Body of pancreas (tissue), 4 donors: ENCODE measurements at places on chromosomes 11 and 22.

DNA sequence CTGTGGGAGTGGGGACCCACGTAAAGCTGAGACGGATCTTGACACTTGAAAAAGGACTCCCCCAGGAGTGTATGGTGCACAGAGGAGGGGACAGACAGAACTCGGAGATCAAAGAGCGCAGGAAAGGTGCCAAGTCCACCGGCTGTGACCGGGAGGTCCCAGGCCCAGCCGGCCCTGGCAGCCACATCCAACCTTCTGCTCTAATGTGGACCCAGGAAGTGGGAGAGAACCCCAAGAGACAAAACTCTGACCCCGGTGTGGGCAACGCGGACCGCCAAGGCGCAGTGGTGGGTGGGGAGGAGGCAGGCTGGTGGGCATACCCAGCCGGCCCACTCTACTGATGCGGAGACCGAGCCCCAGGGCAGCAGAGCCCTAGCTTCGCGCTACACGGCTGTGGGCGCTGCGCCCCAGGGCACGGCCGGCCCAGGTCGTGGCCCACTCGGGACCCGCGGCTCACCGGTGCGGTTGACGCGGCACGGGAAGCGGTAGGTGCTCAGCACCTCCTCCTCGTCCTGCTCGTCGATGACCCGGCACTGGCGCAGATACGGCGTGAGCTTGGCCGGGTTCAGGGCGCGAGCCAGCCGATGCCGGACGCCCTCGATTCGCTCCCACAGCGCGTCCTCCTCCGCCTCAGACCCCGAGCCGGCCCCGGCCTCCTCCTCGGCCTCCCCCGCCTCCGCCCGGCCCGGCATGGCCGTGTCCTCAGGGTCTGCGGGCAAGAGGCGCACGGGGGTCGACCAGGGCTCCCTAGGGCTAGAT, 527 bp downstream of the CARD10 start:
- H3K27ac ChIP-seq = peak overlapping the region; percentile 74
- peak; percentile 57 for DNase-seq
- peak overlapping the region; percentile 61 for H3K4me3 ChIP-seq
- peaks cover 30% of the 10 kb centered on the region for H3K4me1 ChIP-seq

GRCh38 chr22:34427436-34427835, 507.2 kb upstream of the LARGE1 start:
- no peaks in the 10 kb centered on the region for H3K36me3 ChIP-seq
- no peaks in the 10 kb centered on the region for H3K4me1 ChIP-seq
- H3K27me3 ChIP-seq = peaks cover 7% of the 10 kb centered on the region
- DNase-seq = no peak
- no peak overlapping the region for H3K27ac ChIP-seq

GRCh38 chr11:63858628-63859550, 20.0 kb downstream of the MARK2 start:
- DNase-seq = peak; percentile 69
- peaks cover 43% of the 10 kb centered on the region for H3K4me1 ChIP-seq
- H3K4me3 ChIP-seq = no peak overlapping the region
- no peaks in the 10 kb centered on the region for H3K36me3 ChIP-seq
- no peaks in the 10 kb centered on the region for H3K27me3 ChIP-seq

DNA sequence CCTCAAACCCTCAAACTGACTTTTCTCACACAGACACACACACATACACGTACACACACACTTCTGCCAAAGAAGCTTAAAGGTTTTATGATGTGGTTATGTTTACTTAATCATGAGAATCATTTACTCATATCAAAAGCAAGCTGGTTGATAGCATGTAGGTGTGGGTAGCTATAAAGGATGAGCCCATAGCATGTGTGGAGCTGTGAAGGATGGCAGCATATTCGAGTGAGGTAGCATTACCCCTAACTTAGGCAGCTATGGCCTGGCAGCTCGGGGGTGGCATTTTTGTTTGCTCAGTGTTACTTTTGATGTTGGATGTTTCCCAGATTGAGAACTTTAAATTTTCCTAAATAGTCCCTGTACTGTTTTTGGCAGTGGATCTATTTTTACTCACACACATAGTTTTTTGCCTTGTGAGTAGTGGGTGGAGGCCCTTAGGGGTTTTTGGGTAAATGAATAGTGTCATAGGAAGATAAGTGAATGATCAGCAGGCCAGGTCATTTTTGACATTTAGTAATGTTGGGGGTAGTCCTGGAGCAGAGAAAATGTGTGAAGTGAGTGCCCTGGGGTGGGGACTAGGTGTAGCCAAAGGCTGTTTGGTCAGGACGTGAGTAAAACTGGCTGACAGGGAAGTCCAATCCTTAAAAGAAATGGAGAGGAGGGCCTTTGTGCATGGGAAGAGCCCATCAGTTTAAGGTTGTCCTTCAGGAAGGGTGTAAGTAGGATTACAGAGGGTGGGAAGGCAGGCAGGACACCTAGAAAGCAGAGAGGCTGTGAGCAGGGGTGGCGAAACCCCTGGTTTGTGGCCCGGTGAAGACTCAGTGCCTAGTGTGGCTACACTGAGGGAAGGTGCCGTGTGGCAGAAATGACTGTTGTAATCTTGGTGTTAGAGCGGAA, 7.1 kb downstream of the YWHAH start:
- H3K4me1 ChIP-seq = peaks cover 69% of the 10 kb centered on the region
- peak overlapping the region; percentile 15 for H3K27ac ChIP-seq
- no peaks in the 10 kb centered on the region for H3K27me3 ChIP-seq
- peaks cover 4% of the 10 kb centered on the region for H3K36me3 ChIP-seq
- H3K4me3 ChIP-seq = no peak overlapping the region
- DNase-seq = no peak

DNA sequence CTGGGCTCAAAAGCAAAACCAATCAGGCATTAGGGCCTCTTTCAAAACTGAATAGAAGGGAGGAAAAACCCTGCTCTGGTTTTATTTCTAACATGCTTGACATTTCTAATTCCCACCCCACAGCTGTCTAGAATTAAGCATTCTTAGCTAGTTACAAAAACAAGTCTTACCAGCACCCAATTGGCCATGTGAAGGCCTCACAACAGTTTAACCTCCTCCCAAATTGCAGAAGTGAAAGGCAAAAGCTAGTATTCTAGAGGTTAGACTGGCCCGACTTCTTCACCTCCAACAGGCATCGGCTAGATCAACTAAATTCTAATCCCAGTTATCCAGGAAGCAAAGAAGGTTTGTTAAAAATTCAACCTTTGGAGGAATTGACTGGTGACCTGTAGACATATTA, 6.5 kb downstream of the SF1 start:
- H3K36me3 ChIP-seq = peaks cover 57% of the 10 kb centered on the region
- no peaks in the 10 kb centered on the region for H3K27me3 ChIP-seq
- DNase-seq = no peak

DNA sequence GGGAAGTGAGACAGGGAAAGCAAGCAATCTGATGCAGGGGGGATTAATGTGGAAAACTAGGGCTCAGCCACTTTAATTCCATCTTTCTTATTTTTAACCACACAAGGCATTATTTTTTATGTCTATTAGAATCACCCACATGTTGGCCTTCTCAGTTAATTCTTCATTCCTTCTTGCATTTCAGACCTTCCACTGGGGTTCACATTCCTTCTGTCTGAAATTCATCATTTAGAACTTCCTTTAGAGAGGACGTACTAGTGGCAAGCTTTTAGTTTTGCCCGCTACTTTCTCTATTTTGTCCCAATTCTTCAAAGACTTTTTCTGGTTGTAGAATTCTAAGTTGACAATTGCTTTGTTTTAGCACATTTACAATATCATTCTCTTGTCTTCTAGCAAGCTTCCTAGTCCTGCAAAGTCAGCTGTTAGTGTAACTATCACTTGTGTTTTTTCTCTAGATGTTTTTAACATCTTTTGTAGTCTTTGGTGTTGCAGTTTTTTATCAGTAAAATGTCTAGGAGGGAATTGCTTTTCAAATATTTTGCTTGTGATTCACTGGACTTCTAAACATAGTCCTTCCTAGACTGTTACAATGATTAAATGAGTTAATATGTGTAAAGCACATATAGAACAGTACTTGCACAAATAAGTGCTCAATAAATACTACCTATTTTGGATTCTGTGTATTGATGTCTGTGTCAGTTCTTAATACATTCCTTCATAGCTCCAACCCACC, 5.5 kb upstream of the NNMT start:
- peaks cover 13% of the 10 kb centered on the region for H3K4me1 ChIP-seq
- H3K27me3 ChIP-seq = no peaks in the 10 kb centered on the region
- no peak for DNase-seq

- H3K27ac ChIP-seq = peak overlapping the region; percentile 70
- peak; percentile 87 for DNase-seq
- H3K27me3 ChIP-seq = no peaks in the 10 kb centered on the region
- peaks cover 40% of the 10 kb centered on the region for H3K4me1 ChIP-seq
- no peaks in the 10 kb centered on the region for H3K36me3 ChIP-seq
Observed at GRCh38 chr11:94705419-94705818, 62.7 kb upstream of the AMOTL1 start.

GRCh38 chr11:69775163-69775755, at the start of gene FGF4:
FGF4 (minus strand) TSS chr11:69775341; CDS start chr11:69775084, 257 bp downstream.
- no peak within 1 kb of the TSS for H3K27ac ChIP-seq
- H3K36me3 ChIP-seq = no peaks in the 10 kb centered on the region
- no peaks in the 10 kb centered on the region for H3K4me1 ChIP-seq
- DNase-seq = no peak

GRCh38 chr11:73226297-73227006, 8.4 kb downstream of the P2RY2 start:
- no peak overlapping the region for H3K27ac ChIP-seq
- H3K27me3 ChIP-seq = no peaks in the 10 kb centered on the region
- peaks cover 13% of the 10 kb centered on the region for H3K4me1 ChIP-seq
- no peaks in the 10 kb centered on the region for H3K36me3 ChIP-seq
- no peak for DNase-seq

DNA sequence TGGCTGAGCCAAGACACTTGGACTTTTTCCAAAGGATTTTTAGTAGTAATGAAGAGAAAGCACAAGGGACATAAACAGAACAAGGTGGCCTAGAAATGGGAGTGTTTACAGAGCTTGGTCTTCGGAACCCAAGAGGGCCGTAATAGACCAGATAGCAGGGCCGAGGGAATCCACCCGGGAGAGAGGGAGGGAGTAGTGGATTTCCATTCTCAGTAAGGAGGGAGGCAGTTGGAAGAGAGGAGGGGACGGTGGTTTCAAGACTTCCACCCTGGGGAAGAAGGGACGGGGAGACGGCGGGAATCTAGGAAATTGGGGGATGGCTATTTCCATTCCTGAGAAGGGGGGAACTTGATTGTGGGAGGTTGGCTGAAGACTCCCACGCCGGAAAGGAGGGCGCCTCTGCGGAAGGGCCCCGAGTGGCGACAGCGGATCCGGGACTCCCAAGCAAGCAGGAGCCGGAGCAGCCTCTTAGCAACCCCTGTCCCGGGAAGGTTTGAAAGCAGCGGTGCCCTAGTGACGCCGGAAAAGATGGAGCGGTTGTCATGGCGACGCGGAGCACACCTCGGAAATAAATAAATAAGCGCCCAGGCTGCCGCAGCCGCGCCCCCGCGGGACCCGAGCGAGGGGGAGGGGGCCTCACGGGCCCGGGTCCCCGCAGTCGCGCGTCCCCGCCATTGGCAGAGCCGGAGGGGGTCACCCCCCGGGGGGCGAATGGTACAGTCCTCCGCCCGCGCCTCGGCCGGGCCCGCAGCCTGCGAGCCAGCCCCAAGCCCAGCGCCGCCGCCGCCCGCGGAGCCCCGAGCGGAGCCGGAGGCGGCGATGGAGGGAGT, 31.6 kb downstream of the EIF3F start:
- DNase-seq = peak; percentile 77
- peaks cover 11% of the 10 kb centered on the region for H3K27me3 ChIP-seq
- peaks cover 12% of the 10 kb centered on the region for H3K4me1 ChIP-seq

DNA sequence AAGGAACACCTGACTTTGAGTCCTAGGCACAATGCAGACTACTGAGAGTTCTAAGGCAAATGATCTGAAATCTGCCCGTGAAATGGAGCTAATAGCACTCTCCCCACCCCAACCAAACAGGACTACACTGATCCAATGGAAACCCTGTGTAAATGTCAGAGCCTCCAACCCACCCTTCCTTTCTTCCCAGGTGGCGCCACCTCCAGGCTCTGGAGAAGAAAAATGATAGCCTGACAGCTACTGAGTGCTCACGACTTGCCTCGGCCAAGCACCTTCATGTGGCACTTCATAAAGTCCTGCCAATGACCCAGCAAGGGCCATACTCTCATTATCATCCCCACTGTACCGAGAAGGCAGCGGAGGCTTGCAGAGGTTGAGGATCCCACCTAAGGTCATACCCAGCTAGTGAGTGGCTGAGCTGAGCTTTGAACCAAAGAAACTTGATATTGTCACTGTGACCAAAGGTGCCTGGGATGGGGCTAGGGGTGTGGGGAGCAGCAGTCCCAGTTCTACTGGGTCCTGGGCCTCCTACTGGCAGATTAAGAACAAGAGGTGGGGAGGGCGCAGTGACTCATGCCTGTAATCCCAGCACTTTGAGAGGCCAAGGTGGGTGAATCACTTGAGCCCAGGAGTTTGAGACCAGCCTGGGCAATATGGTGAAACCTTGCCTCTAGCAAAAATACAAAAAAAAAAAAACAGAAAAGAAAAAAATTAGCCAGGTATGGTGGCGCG, 20.5 kb downstream of the TST start:
- H3K27me3 ChIP-seq = no peaks in the 10 kb centered on the region
- H3K27ac ChIP-seq = no peak overlapping the region
- H3K4me3 ChIP-seq = no peak overlapping the region
- no peaks in the 10 kb centered on the region for H3K36me3 ChIP-seq
- H3K4me1 ChIP-seq = no peaks in the 10 kb centered on the region
- DNase-seq = no peak

DNA sequence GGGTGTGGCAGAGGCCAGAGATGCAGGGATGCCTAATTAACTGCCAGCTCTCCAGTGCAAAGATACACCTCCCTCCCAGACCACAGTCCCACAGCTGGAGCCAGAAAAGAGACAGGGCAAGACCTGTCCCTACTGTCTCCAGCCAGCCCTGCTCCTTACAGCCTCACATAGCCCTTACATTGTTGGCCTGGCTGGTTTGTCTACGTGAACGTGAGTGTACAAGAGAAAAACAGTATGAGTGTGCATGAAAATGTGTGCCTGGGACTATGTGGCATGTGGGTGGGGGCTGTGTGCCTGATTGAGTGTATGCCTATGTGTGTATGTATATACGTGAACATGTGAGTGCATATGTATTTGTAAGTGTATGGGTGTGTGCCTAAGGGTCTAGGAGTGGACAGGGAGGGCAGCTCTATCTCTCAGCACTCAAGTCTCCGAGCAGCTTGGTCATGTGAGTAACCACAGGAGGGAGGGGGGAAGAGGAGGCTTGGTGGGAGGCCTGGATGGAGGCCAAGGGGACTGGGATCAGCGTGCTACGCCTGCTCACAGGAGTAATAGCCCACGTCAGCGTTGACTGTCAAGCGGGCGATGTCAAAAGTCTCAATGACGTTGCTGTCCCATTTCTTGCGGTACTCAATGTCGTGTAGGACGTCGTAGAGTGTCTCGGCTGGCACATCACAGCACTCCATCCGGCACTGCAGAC, 6.6 kb upstream of the ARAP1 start:
- H3K4me3 ChIP-seq = no peak overlapping the region
- DNase-seq = peak; percentile 50
- no peaks in the 10 kb centered on the region for H3K27me3 ChIP-seq
- H3K27ac ChIP-seq = peak overlapping the region; percentile 25
- no peaks in the 10 kb centered on the region for H3K36me3 ChIP-seq

- no peak overlapping the region for H3K4me3 ChIP-seq
- H3K27ac ChIP-seq = no peak overlapping the region
- no peaks in the 10 kb centered on the region for H3K27me3 ChIP-seq
- H3K4me1 ChIP-seq = no peaks in the 10 kb centered on the region
- H3K36me3 ChIP-seq = no peaks in the 10 kb centered on the region
Observed at GRCh38 chr22:44956840-44957767, 52.7 kb downstream of the PHF21B start.

GRCh38 chr11:126499131-126499752, 143.8 kb downstream of the ST3GAL4 start:
- no peak overlapping the region for H3K4me3 ChIP-seq
- H3K4me1 ChIP-seq = no peaks in the 10 kb centered on the region
- no peaks in the 10 kb centered on the region for H3K27me3 ChIP-seq
- no peak overlapping the region for H3K27ac ChIP-seq
- DNase-seq = no peak

GRCh38 chr22:26718905-26719304, 61.5 kb downstream of the MIAT start:
- no peaks in the 10 kb centered on the region for H3K4me1 ChIP-seq
- DNase-seq = no peak
- H3K27ac ChIP-seq = no peak overlapping the region
- H3K36me3 ChIP-seq = no peaks in the 10 kb centered on the region
